ENCODE measurements at places on chromosomes 5 and 9.

DNA sequence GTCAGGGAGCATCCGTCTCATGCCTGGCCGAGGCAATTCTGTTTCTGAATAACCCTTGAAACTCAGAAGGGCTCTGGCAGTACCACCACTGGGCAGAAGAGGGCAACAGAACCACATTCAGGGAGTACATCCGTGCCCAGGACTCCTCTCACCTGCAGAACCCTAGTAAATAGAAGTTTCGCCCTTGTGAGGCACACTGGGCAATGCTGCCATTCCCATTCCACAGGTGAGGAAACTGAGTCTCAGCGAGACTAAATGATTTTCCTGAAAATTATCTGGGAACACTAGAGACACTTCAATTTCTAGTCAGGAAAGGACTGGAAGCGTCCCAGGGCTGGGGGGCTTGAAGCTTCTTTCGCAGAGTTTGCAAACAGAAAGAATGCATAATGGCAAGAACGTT lies 74.7 kb downstream of the FGF1 start:
- DNase-seq, result peak; percentile 80

GRCh38 chr9:35510754-35511428 lies 21.0 kb downstream of the RUSC2 start:
- DNase-seq, result no peak

DNA sequence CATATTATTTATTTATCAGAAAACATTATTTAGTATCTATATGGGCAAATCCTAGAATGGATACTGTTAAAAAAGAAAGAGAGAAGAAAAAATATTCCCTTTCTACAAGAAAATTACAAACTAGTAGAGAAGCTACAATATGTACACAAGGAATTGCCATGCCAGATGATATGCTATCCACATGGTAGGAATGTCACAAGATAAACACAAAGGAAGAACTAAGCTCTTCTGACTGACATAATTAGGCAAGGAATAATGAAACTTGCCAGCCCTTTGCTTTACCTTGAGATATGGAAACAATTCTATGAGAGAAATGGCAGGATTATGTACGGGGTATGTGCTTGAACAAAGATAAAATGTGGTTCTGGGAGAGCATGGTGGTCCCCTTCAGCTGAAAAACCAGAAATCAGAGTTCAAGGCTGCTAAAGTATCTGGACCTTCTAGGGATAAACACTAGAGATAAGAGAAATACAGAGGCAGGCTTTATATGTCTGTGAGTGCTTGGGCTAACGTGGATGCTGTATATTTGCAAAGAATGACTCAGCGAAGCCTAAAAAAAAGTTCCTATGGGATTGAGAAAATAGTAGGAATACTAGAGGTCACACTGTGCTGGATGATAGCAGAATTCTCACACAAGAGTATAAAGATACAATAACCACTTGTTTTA lies 451.6 kb downstream of the TLE1 start:
- no peak for DNase-seq

- DNase-seq, result no peak
Measured at GRCh38 chr5:61281686-61282085, 50.4 kb upstream of the ZSWIM6 start.

DNA sequence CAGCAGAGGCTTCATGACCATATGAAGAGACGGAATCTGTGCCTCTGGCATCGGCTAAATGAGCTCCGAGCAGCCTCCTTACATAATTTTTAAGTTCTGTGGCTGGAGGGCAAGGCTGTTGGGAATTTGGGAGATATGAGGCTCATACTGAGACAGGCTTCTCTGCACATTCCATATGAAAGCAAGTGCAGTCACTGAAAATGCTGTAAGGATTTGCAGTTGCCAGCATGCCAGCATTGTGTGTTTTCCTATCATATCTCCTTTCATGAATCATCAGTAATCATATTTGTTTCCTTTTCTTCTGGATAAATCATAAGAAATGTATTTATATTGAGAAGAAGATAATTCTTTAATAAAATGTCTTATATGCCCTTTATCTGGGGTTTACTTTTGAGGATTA lies 775.4 kb downstream of the SEMA5A start:
- DNase-seq, result no peak

GRCh38 chr5:157857816-157858526 lies 974 bp downstream of the CLINT1 start:
- DNase-seq, result peak; percentile 27

- no peak for DNase-seq
Measured at GRCh38 chr9:31336841-31337240, 1047.6 kb upstream of the ACO1 start.

DNA sequence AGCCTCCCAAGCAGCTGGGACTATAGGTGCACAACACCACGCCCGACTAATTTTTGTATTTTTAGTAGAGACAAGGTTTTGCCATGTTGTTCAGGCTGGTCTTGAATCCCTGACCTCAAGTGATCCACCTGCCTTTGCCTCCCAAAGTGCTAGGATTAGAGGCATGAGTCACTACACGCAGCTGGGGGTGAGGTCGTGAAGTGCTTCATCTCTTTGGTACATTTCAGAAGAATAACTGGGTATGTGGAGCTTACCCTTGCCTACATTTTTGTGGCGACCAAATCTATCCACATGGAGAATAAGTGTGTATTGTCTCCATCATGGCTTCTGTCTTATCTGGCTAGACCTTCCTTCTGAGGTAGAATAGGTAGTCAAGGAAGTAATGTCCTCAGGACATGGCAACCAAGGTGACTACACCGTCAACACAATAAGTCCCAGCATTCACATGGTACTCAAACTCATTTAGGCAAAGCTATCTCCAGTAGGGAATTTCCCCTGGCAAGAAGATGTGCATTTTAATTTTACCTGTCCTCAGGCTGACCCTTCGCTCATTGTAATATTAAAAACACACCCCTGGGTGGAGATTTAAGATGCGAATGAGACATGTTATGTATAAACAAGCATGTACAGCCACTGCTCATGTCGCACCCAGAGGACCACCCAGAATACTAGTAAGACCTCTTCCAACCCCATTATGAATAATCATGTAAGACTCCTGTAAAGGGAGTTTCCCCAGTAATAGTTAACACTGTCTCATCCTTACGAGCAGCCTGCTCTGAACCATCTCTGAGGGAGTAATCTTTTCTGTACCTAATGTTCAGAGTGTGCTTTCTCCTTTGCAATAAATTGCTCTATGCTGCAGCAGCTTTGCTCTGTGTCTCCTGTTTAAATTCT lies 1173.2 kb downstream of the TAF11L14 start:
- DNase-seq, result no peak

DNA sequence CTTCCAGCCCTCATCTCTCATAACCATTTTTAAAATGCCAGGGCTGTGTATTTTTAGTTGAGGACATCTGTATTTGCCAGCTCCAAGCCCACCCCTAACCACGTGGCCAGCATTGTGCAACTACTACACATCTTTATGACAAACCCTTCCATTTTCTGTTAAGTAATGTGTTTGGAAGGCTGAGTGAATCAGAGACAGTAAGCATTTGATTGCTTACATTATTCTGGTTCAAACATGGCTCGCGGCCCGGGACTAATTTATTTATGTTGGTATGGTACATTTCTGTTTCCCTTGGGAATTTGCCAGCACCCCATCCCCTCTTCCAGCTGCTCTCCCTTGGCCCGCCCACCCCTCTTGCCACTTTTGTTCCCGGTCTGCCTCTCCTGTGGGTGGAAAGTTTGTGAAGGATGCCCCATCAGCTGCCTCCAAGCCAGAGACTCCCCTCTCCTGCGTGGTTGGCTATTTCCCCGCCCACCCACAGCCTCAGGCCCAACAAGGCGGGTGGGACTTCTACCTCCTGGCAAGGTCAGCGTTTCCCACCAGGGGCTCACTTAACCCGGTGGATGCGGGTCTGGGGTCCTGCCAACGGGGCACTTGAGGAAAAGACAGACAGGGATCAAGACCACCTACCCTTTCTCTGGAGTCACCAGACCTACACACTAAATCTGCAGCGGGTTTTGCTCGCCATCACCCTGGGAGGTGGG lies 162.2 kb downstream of the HSD17B3 start:
- DNase-seq, result no peak

- no peak for DNase-seq
Measured at GRCh38 chr9:34510497-34511468, 12.0 kb downstream of the ENHO start.

DNA sequence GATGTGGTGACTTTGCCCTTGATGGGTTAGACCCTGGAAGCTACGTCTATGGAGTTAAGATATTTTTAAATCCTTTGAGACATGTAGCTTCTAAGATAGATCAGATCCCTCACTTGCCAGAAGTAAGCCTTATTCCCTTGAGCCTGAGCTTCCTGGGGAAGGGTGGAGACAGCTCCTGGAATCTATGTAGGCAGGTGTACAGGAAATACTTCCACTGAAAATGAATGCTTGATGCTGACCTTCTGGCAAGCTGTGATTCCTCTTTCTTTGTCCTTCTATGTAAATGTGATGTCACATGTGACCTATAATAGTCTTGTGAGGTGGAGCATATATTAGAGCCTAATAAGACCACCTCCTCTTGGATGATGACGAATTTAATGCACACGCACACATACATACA lies 1152.0 kb upstream of the ACO1 start:
- no peak for DNase-seq

- DNase-seq, result no peak
Measured at GRCh38 chr9:91099436-91099835, 262.3 kb downstream of the AUH start.

All from stimulated activated CD4-positive, alpha-beta T cell treated with anti-CD3 and anti-CD28 coated beads, Interleukin-2, amount 100 ng/mL, for 24 hours (primary cell).